ENCODE measurements at places on chromosomes 3 and 15.

DNA sequence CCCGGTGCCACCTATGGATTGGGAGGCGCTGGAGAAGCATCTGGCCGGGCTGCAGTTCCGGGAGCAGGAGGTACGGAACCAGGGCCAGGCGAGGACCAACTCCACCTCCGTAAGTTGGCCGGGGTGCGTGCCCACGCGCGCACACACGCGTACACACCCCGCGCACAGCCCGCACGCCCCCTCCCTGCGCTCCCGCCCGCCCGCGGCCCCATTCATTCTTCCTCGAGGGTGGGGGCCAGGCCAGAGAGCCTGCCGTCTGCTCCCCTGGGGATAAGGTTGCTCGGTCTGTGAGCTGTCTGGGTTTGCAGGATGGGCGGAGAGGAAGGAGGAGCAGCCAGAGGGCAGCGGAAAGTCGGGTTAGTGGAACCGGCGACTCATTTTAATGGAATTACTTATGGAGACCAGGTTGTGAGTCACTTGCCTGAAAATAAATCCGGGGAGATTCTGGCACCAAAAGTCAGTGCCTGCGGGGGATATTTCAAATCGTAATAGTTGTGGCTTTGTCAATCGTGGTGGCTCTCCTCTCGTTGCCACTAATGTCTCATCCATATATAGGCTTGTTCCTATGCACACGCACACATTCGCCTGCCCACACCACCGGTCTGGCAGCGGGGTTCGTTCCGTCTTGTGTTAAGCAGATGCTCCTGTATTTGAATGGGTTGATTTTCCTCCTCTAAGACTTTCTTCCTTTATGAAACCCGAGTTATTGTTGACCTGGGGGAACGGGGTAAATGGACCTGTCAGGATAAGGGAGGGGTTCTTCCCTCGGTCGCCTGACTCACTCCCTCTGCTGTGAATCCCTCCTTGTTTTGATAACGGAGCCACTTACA, 223.4 kb upstream of the IL12A start:
- DNase-seq, result peak; percentile 99

- DNase-seq, result no peak
Measured at GRCh38 chr3:134643150-134643675, 7.6 kb downstream of the KY start.

DNA sequence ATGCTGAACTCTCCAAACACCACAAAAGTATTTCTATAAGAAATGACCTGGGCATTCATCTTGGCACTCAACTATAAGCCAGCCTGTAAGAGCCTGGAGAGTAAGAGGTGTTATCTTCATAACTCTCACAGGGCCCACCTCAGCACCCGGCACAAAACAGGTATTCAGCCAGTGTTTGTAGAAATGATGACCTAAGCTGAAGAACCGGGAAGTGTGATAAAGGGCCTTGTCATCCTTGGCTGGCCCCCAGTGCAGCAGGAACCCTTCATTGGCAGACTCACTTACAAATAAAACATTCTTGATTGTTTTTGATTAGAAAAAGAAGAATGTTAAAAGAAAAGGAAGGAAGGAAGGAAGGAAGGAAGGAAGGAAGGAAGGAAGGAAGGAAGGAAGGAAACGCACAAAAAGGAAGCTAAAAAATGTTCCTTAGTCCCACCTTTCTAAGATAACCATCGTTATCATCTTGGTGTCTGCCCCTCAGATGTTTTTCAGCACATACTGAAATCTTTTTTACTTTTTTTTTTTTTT, 52.1 kb downstream of the DAPK2 start:
- no peak for DNase-seq

DNA sequence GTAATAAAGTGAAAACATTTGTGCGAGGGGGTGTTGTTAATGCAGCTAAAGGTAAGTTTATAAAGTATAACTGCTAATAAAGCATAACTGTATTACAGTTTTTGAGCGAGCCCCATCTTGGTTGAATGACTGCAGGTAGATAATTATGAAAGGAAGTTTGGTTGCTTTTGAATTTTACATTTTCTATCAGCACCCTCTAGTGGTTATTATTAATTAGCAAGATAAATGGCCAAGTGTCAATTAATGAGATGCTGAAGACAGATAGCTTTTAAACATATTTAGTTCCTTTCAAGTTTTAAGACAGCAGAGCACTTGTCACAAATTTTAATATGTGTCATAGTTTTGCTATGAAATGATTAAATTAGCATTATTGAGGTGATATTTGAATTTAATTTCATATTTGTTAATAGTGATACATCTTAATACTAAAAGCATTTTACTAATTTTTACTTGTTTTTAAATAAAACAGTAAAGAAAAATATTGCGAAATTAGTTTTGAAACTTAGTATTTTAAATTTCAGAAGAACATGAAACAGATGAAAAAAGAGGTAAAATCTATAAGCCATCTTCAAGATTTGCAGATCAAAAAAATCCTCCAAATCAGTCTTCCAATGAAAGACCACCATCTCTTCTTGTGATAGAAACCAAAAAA, 15.1 kb downstream of the U2SURP start:
- DNase-seq, result no peak

DNA sequence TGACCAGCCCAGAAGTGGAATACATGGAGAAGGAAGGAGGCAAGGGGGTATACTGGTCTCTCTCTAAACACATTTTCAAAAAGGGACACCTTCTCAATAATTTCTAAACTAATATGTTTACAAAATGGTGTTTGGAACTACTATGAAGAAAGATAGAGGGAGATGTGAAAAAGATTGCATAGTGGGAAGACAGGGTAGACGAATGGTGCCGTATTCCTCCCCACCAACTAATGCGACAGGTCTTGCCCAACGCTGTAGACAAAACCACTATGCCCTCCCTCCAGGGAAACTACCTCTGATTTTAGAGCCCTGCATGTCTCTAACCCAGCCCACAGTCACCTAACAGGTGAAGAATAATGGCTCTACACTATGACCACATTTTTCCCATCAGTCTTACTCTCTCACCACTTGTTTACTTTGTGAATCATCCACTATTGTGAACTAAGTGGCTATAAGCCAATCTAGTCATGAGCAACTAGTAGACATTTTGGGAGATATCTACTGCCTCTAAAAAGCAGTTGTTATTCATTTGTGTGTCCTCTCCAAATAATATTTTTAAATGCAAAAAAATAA, 108.2 kb upstream of the UBE2E2 start:
- DNase-seq, result peak; percentile 77

DNA sequence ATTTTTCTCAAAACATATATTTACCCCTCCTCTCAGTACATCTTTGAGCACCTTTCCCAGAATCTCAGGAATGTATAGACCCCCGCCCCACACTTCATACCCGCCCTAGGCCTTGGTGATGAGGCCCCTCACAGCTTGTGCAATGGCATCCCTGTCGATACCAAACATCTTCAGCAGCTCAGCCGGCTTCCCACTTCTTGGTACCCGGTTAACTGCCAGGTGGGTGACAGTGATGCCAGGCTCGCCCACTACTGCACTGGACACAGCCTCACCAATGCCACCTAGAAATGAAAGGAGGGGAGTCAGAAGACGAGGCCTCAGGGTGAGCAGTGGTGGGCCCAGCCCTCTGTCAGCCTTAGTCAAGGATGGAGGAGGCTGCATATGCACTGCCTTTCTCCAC, 30.2 kb downstream of the TKT start:
- DNase-seq, result no peak

DNA sequence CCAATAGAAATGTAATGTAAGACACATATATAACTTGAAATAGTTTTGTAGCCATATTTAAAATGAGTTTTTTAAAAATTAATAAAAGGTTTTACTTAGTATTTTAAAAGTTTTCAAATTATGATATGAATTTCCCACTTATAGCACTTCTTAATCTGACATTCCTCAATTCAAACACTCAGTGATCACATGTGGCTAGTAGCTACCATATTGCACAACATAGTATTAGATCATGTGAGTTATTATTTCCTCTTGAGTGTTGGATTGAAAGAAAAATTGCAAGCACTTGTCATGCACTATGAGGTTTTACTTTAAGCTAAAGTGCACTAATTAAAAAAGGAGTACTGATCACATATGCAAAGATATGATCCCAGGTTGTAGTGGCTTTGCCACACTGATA, 453.4 kb upstream of the ROBO2 start:
- no peak for DNase-seq

DNA sequence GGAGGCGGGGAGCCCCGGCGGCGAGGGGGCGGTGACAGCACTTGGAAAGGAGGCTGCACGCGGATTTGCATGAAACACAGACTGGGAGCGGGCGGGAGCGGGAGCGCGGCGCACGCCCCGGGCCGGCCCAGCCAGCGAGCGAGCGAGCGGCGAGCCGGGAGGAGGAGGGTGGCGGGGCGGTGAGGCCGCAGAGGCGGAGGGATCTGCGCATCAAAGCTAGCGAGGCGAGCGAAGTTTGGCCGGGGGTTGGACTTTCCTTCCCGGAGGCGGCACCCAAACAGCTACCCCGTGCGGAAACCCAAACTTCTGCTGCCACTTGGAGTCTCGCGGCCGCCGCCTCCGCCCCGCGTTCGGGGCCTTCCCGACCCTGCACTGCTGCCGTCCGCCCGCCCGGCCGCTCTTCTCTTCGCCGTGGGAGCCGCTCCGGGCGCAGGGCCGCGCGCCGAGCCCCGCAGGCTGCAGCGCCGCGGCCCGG, at the start of gene SMAD3:
Gene SMAD3 (plus strand): TSS at position 72 of the 475 bp plus-strand sequence. CDS start 553 bp downstream, outside the sequence.
- DNase-seq, result peak; percentile 93

DNA sequence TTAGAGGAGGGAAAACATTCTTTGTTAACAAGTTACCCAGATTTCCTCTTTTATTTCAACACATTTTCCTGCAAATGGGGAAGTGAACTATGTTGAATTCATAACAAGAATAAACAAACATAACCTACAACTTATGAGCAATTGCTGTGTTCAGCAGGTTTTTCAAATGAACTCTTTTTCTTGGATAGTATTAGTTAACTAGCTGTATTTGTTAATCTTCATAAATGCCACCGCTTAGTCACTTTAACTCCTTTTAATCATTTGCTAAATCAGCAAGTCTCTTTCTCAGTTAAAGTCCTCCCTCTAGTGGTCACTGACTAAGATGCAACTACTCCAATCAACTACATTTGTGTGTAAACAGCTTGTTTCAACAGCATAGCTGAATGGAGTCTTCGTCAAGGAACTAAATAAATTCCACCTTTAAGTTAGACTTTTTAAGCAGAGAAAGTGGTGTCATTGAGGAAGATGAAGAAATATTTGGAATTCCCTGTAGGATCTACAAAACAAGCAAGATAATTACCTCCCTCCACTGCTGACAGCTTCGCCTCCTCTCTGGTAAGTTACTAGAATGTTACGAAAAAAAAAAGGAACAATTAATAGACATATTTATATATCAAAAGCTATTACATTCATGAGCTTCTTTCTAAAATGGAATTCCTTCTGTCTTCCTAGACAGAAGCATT, 1122.0 kb downstream of the ROBO1 start:
- peak; percentile 62 for DNase-seq

DNA sequence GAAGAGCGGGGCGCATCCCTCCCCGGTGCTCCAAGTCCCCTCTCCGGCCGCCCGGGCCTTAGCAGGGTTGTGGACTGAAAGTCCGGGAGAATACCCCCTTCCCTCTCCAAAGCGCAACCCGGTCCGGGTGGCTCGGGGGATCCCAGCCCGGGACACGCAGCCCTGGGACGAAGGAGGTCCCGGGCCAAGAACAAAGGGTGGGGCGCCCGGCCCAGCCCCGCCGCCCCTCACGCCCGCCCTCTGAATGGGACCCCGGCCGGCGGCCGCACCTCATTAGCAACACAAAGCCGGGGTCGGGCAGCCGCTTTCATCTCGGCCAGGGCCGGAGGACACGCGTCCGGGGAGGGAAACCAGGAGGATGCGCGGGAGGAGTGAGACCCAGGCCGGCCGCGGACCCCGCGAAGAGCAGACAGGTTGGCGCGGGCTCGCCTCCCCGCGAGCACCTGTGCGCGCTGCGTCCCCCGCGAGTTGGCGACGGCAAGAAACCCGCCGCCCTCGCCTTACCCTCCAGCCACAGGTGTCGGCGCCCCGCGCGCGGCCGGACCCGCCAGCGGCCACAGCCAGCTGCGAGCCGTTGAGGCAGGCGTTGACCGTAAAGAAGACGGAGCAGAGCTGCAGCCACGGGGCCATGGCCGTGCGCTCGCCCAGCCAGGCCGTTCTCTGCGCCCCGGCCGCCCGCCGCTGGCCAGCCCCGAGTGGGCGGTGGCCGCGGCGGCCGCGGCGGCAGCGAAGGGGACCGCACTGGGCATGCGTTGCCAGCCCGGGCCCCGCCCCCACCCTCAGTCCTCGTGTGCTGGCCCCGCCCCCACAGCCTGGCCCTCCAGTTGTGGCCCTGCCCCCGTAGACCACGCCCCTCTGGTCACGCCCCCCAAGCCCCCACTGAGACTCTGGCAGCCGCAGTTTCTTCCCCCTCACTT, at the start of gene IL17RD:
Gene IL17RD (minus strand): TSS at position 697 of the 917 bp plus-strand sequence. CDS start 67 bp downstream, at position 630.
- DNase-seq, result no peak

DNA sequence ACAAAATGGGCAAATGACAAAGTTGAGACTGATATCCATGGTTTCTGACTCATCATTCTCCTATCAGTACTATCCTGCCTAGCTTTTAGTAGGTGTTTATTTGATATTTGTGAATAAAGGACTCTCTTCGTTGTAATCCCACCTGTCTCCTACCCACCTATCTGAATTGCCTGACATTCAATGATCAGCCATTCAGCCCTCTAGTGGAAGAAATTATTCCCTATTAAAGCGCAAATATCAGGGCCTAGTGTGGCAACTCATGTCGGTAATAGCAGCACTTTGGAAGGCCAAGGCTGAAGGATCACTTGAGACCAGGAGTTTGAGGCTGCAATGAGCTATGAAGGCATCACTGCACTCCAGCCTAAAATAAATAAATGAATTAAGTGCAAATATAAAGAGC, 195.7 kb upstream of the SETMAR start:
- no peak for DNase-seq

DNA sequence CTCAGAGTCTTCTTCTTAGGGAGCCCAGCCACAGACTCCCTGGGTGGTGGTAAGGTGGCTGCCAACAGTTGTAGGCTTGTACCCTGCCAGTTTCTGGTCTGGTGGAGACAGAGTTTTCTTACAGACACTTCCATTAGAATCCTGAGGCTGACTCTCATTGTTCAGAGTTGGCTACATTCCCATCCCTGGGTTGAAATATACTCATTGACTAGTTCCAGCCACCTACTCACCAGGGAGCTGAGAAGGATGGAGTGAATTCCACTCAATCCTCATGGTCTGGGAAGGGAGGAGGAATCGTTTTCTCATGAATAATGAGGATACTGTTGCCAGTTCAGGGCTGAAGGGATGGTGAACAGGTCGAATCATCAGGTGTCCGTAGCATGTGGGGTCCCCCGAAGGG, 226.5 kb upstream of the PROK2 start:
- DNase-seq, result peak; percentile 88

DNA sequence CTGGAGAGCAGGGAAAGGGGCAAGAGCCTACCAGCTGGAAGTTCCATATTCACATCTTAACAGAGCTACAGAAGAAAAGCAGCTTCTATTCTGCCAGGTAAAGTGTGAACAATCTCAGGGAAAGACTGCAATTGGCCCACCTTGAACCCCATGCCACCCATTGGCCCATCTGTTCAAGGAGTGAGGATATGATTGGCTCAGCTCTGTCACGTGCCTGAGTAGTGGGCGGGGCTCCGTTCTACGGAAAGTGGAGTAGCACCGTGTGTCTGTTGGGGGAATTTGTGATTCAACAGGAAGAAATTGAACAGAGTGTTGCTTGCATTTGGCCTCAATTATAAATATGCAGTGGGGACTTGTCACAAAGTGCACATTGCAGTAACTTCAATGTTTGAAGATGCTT, 81.8 kb downstream of the MINAR1 start:
- no peak for DNase-seq
